Pulmonary artery endothelial cell (primary cell): ENCODE measurements at places on chromosomes 1 and 21. TPM values are rescaled to one million over a fixed set of nuclear protein-coding genes. Genes with fewer than 3 reads are reported as not detected.

Gene ATP6V0B
- total RNA-seq, result 96.9 and 107 TPM in 2 replicates

Gene RNF223
- total RNA-seq, result not detected in 2 replicates

Gene CD1D
- not detected in 2 replicates for total RNA-seq

Gene TMEM54
- 53.0 and 53.6 TPM in 2 replicates for total RNA-seq

Gene SH2D2A
- 0.20 and 0.28 TPM in 2 replicates for total RNA-seq

GRCh38 chr1:37486680-37487618 is 12.6 kb downstream of the ZC3H12A start:
- DNase-seq, result no peak

- no peak for DNase-seq
Observed at GRCh38 chr1:57163325-57163724, 197.5 kb upstream of the C8B start.

- no peak for DNase-seq
Observed at GRCh38 chr1:185567440-185567839, 166.8 kb upstream of the HMCN1 start.

DNA sequence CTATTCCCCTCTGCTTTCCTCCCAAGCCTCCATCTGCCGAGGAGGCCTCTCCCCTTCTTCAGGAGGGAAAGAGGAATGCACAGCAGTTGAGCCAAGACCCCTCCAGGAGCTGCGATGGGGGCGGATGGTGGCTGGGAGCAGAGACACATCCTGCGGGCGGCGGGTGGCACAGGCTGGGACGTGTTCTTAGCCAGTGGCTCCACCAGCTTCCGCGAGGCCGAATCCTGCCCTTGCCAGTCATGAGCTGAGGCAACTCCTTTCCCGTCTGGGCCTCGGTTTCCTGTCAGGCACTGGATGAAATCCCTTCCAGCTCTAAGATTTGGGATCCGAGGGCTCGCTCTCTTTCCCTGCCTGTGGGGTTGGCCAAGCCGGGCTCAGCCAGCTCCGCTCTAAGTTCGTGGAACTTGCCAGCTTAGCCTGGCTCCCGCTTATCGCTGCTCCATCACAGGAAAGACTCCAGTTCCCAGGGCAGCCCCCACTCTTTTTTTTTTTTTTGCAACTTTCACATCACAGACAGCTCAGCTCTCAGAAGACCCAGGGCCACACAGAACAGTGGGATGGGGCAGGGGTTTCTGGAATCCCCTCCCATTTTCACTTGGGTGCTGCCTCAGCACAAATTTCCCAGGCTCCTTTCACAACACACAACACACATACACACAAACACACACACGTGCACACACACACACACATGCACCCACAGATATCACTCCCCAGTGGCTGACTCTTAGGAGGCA is 506 bp downstream of the MYOM3 start:
- DNase-seq, result no peak

DNA sequence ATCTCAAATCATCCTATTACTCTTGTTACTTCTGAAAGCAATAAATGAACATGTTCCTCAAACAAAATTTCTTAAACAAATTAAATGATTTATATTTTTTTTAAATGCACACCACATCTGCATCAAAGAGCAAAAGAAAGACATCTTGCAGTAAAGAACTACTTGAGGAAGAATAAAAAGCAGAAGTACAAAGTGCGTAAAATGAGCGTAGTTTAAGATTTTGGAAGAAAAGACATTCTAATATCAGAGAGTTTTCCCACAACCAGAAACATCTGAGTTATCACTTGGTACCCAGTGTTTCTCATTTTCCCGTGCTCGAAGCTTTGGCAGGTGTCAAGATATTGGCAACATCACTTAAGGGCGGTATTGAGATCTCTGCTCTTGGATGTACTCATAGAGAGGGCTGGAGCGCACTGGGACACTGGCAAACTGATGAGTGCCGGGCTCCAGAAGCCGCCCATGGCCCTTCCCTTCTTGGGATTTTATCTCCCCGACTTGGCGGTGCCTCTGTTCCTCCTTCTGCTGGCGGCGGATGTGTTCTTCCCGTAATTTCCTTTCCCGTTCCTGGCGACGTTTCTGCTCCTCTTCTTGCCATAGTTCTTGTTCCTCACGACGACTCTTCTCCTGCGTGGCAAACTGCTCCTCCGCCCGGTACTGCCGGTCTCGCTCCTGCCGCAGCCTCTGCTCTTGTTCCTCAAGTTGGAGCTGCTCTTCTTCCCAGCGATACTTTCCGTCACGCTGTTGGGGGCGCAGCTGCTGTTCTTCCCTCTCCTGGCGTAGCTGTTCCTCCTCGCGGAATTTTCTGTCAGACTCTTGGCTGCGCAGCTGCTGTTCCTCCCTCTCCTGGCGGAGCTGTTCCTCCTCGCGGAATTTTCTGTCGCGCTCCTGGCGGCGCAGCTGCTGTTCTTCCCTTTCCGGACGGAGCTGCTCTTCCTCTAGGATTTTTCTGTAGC is 7.9 kb downstream of the TCHH start:
- no peak for DNase-seq

- DNase-seq, result no peak
Observed at GRCh38 chr1:207054491-207054890, 1.4 kb downstream of the PFKFB2 start.

DNA sequence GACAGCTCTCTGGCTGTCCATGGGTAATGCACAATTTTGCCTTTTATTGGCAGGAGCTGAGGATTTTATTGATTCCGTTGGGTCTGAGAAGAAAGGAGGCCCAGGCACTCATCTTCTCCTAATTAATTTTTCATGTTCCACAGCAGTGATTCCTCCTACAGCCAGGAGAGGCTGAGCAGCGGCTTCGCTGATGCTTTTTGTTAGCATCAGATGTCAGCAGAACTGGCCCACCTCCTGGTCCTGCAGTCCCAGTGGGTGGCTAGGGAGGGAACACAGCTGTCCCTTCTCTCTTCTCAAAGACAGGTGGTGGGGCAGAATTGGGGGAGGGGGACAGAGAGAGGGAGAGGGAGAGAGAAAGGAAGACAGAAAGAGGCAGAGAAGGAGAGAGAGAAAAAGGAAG is 5.7 kb downstream of the MT1HL1 start:
- no peak for DNase-seq

DNA sequence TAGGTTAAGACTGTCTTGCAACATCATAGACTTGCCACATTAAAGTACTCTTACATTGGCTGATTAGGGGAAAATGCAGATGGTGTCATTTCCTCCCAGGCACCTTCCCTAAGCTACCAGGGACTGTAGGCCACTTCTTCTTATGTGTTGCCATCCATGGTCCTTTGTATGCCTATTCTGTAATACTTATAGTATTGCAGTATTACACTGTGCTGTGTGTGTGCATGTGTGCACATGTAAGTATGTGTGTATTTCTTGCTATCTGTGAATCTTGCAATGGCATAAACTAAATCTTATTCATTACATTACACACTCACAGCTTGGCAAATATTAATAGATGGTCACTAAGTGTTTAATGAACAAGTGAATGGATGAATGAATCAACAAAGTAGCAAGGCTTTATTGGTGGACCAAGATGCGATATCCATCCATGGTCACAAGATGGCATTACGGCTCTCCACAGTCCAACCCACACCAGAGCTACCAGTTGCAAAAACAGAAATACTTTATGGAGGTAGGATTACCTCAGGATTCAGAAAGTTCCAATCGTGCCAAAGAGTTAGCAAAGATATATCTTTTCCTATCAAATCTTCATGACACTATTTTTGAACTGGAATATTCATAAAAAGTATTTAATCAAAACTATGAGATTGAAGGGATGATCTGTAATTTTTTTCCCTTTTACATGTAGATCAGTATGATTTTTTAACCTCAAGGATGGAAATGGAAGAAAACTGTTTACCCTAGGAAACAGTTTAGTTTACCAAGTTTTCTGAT is 160.2 kb downstream of the DENND1B start:
- DNase-seq, result peak; percentile 5

DNA sequence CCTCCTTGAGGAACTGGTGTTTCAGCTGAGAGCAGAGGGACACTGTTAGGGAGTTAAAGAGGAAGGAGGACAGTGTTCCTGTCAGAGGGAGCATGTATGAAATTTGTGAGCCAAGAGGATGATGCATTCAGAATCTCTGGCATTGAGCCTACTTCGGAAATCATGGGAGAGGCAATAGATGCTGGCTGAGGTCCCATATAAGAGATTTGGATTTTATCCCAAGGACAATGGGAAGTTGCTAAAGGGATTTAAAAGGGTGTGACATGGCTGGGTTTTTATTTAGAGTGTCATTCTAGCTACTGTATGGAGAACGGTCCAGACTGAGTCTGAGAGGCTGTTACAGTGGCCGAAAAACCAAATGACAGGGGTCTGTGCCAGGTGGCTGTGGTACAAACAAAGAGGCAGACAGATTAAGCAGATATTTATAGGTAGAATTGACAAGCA is 403.2 kb upstream of the B3GALT2 start:
- no peak for DNase-seq

- no peak for DNase-seq
Observed at GRCh38 chr1:187551061-187551460, 722.3 kb downstream of the PLA2G4A start.

GRCh38 chr1:228021355-228022030 is 14.7 kb downstream of the WNT3A start:
- no peak for DNase-seq

DNA sequence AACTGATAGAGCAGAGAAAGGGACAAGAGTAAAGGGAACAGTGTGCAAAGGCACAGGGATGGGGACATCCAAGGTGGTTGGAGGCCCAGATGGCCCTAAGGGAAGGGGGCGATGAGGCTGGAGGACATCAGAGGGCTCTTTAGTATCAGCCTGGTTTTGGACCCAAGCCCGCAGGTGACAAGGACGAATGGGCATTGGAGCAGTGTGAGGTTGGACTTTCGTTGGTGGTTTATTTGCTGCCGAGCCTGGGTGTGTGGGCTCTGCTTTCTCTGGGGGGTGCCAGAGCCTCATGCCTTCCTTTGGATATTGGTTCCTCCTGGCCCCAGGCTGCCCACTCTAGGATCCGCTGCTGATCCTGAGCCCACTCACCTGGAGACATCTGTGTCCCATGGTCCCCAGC is 12.1 kb downstream of the FOXO6 start:
- no peak for DNase-seq

DNA sequence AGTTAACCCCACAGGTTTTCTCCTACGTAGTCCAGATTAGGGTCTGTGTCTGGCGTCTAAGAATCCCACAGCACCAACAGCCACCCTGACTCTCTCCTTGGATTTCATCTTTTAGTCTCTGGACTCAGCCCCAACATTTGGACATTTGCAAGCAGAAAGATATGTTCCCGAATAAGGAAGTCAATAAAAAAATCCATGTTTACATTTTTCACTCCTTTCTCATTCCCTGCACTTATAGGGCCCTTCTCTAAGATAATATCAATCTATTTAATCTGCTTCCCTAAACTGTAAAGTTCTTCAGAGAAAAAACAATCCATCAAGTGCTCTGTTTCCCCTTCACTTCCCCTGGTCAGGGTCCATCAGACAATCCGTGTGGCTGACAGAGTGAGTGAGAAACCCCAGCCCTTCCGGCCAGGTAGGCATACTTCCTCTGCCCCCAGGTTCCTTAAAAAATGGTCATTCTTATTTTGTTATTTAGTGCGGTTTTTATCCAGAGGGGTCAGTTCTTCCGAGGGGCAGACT is 105.9 kb upstream of the CDC42BPA start:
- DNase-seq, result no peak
